ENCODE measurements at places on chromosomes 2 and 18.
A peak's percentile ranks its signal among the peaks of the same experiment; 100 is the strongest.

DNA sequence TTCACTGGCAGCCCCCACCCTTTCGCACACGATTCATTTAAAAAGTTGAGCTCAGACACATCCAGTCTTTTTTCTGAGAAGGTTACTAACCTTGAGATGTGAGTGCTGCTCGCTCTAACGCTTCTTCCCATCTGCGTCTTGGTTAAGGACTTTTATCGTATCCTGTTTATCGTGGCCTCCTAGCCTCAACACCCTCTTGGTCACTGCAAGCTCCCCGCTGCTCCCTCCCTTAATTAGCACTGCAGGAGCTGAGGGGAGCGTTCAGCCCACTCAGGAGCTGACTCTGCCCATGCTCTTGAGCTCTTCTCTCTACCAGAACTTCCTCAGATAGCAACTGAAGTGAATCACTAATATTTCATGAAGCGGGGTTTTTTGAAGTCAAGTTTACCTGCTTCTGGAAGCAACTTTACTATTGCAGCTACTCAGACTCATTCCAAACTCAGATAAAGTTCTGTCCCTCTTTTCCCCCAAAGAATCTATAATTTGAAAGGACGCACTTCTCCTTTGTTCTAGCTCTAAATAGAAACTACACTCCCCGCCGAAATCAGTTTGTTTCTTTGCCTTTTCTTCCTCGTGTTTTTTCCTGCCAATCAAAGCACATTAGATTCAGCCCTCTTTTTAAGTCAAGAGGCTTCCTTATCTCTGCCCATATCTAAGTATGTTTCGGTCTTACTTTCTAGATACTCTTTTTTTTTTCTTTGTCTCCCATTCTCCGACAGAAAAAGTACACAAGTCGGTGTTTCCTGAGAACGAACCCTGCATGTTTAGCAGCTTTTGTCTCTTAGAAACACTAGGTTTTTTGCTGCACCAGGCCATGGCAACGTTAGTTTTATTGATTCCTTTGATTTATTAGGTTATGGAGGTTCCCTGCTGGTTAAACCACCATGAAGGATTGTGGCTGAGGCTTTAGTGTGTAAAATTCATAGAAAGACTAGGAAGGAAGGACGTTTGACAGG, 9.3 kb upstream of the CD226 start:
- DNase-seq = no peak

DNA sequence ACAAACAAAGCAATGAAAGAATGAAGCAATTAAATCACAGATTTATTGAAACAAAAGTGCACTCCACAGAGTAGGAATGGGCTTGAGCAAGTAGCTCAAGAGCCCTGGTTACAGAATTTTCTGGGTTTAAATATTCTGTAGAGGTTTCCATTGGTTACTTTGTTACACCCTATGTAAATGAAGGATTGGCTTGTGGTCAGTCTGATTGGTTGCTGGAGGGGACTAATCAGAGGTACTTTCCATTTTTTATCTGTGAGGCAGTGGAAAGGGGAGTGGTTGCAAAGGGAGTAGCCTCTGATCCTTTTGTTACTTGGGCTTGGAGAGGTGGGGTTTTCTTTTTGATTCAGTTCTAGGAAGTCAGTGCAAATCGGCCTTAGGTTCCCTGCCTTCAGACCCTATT, 253.3 kb downstream of the ARL6IP6 start:
- DNase-seq = no peak

DNA sequence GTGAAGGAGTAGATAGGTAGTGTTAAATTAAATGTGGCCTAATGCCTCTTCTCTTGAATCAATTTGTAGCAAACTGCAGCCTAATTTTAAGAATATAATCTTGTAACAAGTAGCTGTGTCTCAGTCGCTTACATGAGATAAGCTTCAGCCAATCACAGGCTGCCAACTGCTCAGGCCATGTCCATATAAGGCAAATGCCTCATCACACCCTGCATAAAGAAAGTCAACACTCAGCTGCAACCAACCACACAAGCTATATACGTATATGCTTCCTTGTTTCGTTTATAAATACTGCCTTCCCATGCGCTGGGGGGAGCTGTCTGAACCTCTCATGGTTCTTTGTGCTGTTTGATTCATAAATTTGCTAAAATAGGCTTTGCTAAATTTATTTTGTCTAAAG, 476.3 kb downstream of the TRIB2 start:
- peak; percentile 5 for DNase-seq

DNA sequence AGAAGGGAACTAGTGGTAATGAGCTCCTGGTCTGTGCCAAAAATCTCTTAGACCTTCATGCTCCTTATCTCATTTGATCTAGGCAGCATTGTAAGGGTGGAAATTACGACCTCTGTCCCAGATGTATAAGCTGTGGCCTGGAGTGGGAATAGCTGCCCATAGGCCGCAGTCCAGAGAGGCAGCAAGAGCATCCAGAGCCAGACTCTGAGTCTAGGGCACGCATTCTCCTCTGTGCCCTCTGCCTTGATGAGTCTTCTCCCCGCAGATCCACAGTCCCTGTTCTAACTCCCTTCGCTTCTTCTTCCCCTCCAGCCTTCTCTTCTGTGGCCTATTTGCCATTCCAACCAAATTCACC, 304.6 kb downstream of the MYCN start:
- no peak for DNase-seq

Data from NCI-H524 treated with DMSO at 0.1 percent for 48 hours (cell line).